ENCODE measurements at places on chromosomes 2 and 18.
A peak's percentile ranks its signal among the peaks of the same experiment; 100 is the strongest.

- H3K4me3 ChIP-seq: no peak overlapping the region
- no peaks in the 10 kb centered on the region for H3K36me3 ChIP-seq
- no peak for DNase-seq
- H3K4me1 ChIP-seq: no peaks in the 10 kb centered on the region
- peaks cover 3% of the 10 kb centered on the region for H3K27me3 ChIP-seq
- H3K27ac ChIP-seq: no peak overlapping the region
These were observed 70.3 kb upstream of the CTLA4 start for GRCh38 chr2:203797276-203797675.

- H3K27me3 ChIP-seq: no peaks in the 10 kb centered on the region
- peaks cover 3% of the 10 kb centered on the region for H3K4me1 ChIP-seq
- H3K4me3 ChIP-seq: no peak overlapping the region
- no peak for DNase-seq
- H3K27ac ChIP-seq: no peak overlapping the region
- no peaks in the 10 kb centered on the region for H3K36me3 ChIP-seq
These were observed 630 bp upstream of the PPP1R1C start for GRCh38 chr2:181984814-181985631.

DNA sequence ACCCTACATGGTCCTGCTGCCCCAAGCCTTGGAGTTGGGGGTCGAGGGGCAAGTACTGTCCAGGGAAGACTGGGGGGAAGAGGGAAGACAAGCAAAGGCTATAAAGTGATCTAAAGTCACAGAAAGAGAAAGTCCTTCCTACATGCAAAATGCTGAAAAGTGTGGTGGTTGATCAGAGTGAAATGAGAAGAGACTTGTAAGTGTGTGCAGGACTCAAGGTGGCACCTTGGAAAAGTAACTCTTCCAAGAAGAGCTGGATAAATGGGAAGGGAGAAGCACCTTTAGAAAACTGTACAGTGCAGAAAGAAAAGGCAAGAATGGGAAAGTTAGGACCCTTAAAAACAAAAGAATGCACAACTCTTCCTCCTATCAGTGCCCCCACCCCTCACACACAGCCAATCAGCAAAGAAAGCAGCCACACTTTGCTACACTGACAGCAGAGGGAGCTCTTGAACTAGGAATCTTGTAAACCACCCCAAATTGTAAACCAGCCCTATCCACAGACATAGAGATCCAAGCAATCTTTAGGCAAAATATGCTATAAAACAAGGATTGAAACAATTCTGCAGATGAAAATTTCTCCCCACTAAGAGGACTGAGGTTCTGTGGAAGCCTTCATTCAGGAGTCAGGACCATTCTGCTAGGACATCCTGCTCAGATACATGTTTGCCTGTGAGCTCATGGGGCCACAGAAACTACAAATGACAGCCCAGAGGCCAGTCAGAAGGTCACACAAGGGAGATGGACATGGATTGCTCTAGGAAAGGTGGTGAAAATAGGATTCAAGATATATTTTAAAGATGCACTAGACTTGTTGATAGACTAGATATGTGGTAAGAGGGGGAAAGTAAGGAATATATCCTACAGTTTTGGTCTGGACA is 146.4 kb downstream of the FTCDNL1 start:
- no peak overlapping the region for H3K4me3 ChIP-seq
- no peaks in the 10 kb centered on the region for H3K4me1 ChIP-seq
- peaks cover 2% of the 10 kb centered on the region for H3K36me3 ChIP-seq
- no peaks in the 10 kb centered on the region for H3K27me3 ChIP-seq

DNA sequence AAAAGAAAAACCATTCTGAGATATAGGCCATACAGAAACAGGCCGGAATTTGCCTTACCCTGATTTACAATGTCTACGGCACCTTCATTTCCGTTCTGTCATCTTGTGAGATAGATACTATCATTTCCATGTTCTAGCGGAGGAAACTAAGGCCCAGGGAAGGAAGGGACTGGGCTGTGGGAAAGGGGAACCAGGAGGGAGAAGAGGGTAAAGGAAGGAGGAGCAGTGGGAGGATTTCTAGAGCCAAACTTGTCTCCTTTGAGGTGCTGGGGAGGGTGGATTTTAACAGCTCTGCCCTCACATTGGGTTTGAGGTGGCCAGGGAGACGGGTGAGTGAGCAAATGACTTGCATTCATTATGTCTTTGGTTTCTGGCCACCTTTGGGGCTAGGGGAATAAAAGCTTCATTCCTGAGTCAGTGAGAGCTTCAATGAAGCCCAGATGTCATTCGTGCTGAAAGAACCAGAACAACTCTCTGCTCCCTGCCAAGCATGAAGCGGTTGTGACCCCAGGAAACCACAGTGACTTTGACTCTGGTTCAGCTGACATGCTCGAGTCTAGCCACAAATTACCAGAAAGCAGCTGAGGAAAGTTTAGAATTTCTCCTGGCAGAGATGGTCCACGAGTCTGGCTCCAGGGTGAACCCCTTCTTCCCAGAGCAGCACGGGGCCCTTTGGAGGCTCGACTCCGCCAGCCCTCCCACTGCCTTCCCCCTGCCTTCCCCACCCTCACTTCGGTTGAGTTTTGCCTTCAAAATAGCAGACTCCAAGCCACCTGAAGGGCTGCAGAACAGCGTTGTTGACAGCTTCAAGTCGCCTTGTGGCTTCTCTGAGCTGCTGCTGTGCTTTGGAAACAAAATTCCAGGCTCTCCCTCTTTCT is 3.8 kb downstream of the ACTG2 start:
- H3K4me1 ChIP-seq: peaks cover 1% of the 10 kb centered on the region
- H3K36me3 ChIP-seq: no peaks in the 10 kb centered on the region
- H3K27ac ChIP-seq: no peak overlapping the region
- no peak for DNase-seq

GRCh38 chr2:64234150-64234549 is 89.9 kb upstream of the PELI1 start:
- peaks cover 18% of the 10 kb centered on the region for H3K27me3 ChIP-seq
- H3K36me3 ChIP-seq: no peaks in the 10 kb centered on the region
- no peak overlapping the region for H3K27ac ChIP-seq
- H3K4me3 ChIP-seq: no peak overlapping the region

DNA sequence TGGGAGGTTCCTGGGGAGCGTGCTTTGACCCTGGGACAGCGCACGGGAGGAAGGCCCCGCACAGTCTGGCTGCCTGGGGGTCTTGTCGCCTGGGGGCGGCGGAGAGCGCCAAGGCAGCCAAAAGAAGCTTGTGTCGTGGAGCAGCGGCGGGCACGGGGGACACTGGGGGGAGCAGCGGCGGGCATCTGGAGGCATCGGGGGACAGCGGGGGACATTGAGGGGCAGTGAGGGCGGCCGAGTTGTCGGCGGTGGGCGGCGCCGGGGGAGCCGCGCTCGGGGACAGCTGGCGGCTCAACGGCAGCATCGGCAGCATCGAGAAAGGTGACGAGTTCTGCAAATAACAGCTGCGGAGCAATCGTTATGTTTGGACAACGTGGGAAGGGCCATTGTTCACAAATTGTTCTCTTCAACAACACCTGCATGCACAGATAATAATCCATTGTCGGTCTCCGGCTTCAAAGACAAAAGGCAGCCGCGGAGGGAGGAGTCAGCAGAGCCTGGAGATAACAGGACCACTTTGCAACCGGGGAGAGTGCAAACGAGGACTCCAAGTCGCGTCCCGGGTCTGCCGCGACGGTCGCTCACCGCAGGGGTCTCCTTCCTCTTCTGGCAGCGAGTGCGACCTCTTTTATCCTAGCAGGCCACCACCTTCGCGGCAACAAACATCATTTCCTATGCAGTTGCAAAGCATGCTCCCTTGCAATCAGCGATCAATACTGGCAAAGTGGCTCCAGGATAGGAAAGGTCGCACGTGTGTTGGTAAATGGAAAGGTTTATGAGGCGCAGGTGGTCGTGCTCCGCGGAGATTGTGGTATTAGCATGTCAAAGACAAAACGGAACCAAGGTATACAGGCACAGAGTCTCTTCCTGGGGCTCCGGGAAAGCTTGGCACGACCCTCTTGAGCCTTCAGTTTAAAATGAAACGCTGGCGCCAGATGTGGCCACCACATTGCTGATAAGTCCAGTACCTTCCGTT is 132.3 kb upstream of the DLX2 start:
- H3K4me1 ChIP-seq: peaks cover 39% of the 10 kb centered on the region
- peaks cover 81% of the 10 kb centered on the region for H3K27me3 ChIP-seq
- H3K36me3 ChIP-seq: no peaks in the 10 kb centered on the region
- H3K27ac ChIP-seq: peak overlapping the region; percentile 93

GRCh38 chr2:54871457-54872107 is 148.1 kb downstream of the EML6 start:
- no peak overlapping the region for H3K27ac ChIP-seq
- no peaks in the 10 kb centered on the region for H3K27me3 ChIP-seq
- H3K4me1 ChIP-seq: peaks cover 3% of the 10 kb centered on the region
- H3K4me3 ChIP-seq: no peak overlapping the region

- no peak overlapping the region for H3K4me3 ChIP-seq
- peaks cover 8% of the 10 kb centered on the region for H3K4me1 ChIP-seq
- DNase-seq: no peak
- H3K27ac ChIP-seq: no peak overlapping the region
These were observed 405.5 kb downstream of the PARD3B start for GRCh38 chr2:204950695-204951346.

- no peaks in the 10 kb centered on the region for H3K36me3 ChIP-seq
- H3K4me3 ChIP-seq: no peak overlapping the region
- H3K4me1 ChIP-seq: peaks cover 1% of the 10 kb centered on the region
- DNase-seq: no peak
- H3K27me3 ChIP-seq: peaks cover 4% of the 10 kb centered on the region
These were observed 231.0 kb downstream of the DCC start for GRCh38 chr18:52570975-52571374.

DNA sequence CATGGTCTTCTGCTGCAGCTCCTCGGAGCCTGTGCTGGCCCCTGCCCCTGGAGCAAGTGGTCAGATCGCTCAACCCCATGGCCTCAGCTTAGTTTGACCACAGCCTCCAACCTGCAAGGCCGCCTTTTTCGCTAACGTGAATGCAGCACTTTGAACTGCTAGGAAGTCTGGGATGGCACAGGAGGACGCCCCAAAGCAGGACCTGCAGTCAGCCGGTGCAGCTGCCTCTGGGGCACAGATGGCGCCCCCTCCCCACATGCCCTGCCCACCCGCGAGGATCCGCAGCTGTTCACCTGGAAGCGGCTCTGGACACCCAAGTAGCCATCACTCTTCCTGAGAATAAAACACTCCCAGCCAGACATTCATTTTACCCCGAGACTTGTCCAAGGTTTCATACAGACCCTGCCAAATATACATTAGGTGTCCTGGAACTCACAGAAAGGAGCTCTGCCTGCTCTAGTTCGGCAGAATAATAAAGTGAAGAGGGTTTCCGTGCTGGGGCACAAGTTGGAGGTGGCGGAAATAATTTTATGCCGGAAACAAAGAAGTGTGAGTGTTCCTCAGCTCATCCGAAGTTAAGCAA is 510.1 kb downstream of the EIPR1 start:
- H3K27ac ChIP-seq: no peak overlapping the region
- H3K27me3 ChIP-seq: peaks cover 4% of the 10 kb centered on the region
- peaks cover 4% of the 10 kb centered on the region for H3K4me1 ChIP-seq
- no peaks in the 10 kb centered on the region for H3K36me3 ChIP-seq
- no peak overlapping the region for H3K4me3 ChIP-seq

- no peak overlapping the region for H3K27ac ChIP-seq
- no peak for DNase-seq
- no peak overlapping the region for H3K4me3 ChIP-seq
- H3K4me1 ChIP-seq: no peaks in the 10 kb centered on the region
- H3K36me3 ChIP-seq: peaks cover 1% of the 10 kb centered on the region
These were observed 69.0 kb downstream of the ST6GAL2 start for GRCh38 chr2:106816974-106817373.

DNA sequence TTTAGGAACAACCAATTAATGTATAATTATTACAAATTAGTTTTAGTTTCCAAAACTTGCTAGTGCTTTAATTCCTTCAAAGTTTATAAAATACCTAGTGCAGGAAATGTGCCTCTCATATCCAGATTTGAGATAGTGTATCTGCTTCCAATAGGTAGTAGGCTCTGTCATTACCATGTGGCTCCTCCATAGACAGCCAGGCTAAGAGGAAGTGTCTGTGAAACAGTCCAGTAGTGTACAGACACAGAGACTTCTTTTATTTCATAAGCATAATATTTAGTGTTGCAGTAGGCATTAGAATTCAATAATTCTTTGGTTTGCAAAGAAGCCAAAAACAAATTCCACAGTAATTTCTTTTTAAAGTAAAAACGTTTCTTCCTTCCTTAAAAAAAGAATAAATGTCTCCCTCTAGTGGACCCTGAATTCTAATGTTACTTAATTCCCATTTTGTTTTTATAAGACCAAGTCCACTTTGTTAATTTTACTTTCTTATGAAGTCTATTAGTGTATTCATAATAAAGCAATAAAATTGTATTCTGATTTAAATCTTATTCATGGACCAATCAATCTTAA is 101.2 kb downstream of the NEB start:
- no peak overlapping the region for H3K4me3 ChIP-seq
- H3K36me3 ChIP-seq: no peaks in the 10 kb centered on the region
- H3K27ac ChIP-seq: no peak overlapping the region
- H3K4me1 ChIP-seq: peaks cover 6% of the 10 kb centered on the region
- peaks cover 6% of the 10 kb centered on the region for H3K27me3 ChIP-seq
- DNase-seq: no peak

DNA sequence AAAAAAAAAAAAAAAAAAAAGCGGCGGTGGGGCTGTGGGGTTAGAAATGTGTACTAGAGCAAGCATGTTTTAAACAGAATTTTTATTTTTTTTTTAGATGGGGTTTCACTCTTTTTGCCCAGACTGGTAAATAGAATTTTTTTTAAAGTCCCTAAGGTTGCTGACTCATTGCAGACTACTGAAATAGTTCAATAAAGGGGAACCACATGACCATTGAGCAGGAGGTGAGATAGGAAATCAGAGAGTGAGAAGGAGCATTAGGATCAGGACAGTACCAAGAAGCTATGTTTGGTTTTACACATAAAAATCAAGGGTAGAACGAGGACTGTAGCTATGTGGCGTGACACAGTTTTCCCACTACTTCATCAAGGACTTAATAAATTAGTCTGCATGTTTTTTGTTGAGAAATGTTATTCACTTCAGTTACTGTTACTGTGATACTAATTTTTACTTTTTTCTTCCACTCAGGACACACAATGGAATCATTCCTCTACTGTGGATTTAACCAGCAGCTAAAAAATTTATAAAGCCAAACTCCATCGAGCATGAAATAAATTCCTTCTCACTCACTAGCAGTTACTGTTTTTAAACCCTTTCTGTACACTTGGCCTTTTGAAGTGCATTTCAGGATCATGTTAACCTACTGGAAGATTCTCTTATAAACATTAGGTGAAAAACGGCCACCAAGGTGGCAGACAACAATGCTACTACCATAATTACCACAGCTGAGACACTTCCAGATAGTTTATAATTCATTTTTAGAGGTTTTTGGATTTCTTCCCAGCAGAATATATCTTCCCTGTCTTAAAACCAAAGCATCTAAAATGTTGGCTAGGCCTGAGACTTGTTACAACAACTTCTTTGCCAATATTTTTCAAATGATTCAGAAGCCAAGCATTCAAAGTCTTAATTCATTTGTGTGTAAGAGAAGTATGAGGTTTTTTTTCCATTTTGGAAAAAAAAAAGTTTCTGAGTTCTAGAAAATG is 33.2 kb downstream of the LAMA1 start:
- peak overlapping the region; percentile 79 for H3K27ac ChIP-seq
- no peaks in the 10 kb centered on the region for H3K27me3 ChIP-seq
- peaks cover 21% of the 10 kb centered on the region for H3K36me3 ChIP-seq
- H3K4me1 ChIP-seq: peaks cover 40% of the 10 kb centered on the region
- DNase-seq: no peak
